ENCODE measurements at places on chromosomes 5 and 9. TPM values are rescaled to one million over a fixed set of nuclear protein-coding genes. Genes with fewer than 3 reads are reported as not detected.
A peak's percentile ranks its signal among the peaks of the same experiment; 100 is the strongest.

CENPH gene
- total RNA-seq: 57.9 TPM

ANKRD34B gene
- not detected for total RNA-seq

DNA sequence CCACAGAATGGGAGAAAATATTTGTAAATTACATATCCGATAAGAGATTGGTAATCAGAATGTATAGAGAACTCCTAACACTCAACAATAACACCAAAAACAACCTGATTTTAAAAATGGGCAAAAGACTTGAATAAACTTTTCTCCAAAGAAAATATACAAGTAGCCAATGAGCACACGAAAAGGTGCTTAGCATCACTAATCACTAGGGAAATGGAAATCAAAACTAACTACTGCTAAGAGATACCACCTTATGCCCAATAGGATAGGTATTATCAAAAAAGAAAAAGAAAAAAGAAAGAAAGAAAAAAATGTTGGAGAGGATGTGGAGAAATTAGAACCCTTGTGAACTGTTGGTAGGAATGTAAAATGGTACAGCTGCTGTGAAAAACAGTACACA lies 212.1 kb downstream of the TLR4 start:
- no peak for DNase-seq

GRCh38 chr5:16529306-16529705 lies 63.7 kb upstream of the ZNF622 start:
- no peak for DNase-seq

DNA sequence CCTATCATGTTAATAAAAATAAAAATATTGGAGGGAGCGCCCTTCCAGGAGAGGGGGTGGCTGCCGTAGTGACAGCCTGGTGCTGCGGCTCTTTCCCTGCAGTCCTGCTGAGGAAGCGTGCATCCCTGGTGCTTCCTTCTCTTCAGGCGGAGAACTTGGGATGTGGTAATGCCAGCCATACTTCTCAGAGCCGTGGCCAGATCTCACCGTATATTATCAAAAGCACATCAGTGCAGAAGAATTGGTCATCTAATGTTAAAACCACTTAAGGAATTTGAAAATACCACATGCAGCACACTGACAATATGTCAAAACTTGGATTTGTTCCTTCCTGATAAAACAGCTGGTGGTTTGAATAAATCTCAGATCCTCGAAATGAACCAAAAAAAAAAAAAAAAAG lies 17.7 kb downstream of the C9orf40 start:
- peak; percentile 2 for DNase-seq

DNA sequence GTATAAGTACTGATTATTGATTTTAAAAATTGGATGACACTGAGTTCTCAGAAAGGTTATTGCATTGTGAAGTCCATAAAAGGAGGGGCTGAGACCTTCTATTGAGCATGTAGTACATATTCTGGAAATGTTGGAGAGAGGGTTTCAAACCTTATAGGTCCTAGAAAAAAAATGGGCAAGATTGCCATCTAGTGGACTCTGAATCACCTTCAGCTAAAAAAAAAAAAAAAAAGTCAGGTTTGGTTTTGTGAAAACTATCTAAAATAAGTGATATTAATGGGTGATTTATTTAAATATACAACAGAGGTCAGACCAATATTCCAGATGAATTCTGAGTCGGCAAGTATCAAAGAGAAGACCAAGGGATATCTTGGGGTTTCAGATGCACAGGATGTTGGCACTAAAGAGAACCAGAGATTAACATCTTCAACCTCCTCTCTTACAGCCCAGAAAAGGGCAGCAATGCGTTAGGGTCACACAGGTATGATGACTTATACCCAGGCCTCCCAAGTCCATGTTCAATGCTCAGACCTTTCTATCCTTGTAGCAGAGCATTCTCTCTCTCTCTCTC lies 109.8 kb upstream of the NMUR2 start:
- DNase-seq: peak; percentile 20

DNA sequence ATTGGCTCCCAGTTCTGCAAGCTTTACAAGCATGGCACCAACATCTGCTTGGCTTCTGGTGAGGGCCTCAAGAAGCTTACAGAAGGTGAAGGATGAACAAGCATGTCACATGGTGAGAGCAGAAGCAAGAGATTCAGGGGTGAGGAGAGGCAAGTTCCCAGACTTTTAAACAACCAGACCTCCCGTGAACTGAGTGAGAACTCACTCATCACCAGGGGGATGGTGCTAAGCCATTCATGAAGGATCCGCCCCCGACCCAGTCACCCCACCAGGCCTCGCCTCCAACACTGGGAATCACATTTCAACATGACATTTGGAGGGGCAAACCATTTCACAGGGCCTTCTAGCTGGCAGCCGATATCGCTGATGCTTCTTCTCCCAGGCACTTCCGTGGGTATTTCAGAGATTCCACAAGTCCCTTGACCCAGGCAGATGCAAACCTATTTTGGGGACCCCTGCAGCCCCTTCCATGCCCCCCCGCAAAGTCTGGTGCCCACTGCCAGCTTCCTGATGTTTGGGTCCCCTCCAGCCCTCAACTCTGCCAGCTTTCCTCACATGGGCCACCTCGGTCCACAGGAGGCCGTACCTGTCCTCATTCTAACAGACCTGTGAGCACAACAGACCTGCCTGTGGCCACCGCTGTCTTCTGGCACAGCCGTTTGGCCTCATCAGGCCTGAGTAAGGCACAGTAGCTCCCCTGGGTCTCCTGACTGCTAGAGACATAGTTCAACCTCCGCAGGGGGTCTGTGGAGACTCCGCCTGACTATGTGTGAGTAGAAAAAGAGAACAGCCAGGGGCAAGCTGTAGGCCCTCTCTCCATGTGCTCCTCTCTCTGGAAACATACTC lies 60.7 kb upstream of the ANGPTL2 start:
- no peak for DNase-seq

- no peak for DNase-seq
Measured at GRCh38 chr9:18023332-18023731, 444.5 kb downstream of the SH3GL2 start.

DNA sequence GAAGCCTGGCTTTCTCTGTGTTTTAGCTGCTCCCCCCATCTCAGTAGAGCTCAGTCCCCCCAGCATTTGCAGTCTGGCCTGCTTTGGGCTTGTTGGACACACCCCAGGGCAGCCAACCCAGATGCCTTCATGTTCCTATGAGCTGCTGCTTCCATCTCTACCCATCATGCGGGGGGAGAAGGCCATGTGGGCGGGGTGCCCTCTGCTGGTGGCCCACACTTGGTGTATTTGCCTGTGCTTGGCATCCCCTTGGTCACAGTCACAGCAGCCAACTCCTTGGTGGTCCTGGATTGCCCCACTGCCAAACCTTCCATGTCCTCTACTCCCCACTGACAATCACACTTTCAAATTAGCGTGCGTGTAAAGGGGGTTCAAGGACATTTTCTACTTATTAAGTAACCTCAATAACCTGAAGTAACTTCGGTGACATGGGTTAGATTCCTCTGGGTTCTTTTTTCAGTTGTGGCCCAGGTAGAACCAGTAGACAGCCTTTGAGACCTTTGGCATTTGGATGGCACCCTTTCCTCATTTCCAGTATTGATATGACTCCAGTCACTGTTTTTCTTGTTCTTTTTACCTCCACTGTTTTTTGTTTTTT lies 42.8 kb downstream of the SNX30 start:
- DNase-seq: peak; percentile 60
